ENCODE measurements at places on chromosomes 5 and 9.

DNA sequence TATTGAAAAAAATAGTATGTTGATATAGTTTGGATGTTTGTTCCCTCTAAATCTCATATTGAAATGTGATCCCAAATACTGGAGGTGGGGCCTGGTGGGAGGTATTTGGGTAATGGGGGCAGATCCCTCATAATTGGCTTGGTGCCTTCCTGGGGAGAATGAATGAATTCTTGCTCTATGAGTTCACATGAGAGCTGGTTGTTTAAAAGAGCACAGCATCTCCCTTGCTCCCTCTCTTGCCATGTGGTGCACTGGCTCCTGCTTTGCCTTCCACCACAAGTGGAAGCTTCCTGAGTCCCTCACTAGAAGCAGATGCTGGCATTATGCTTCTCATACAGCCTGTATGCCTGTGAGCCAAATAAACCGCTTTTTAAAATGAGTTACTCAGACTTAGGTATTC, 154.8 kb downstream of the ADAMTS6 start:
- DNase-seq, result no peak

GRCh38 chr5:35149041-35149440, 81.2 kb downstream of the PRLR start:
- DNase-seq, result no peak

DNA sequence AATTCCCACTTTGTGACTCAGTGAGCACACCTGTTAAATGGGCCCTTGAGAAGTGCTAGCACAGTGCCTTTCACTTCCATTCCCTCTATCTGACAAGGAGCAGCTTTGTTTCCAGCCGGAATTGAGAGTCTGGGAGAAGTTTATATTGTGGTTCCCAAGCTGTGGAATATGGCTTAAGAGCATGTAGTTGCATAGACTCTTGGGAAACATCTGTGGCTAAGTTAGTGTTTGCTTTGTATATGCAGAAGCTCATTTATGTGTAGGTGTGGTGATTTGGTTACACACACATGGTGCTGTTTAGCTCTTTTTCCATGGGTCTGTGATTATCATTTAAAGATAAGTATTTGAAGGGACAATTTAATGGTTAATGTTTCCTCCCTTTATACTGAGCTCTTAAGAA, 110.5 kb upstream of the HMHB1 start:
- no peak for DNase-seq

GRCh38 chr5:125033602-125034001, 287.2 kb upstream of the ZNF608 start:
- no peak for DNase-seq

GRCh38 chr5:143008809-143009521, 238.8 kb downstream of the ARHGAP26 start:
- DNase-seq, result no peak

DNA sequence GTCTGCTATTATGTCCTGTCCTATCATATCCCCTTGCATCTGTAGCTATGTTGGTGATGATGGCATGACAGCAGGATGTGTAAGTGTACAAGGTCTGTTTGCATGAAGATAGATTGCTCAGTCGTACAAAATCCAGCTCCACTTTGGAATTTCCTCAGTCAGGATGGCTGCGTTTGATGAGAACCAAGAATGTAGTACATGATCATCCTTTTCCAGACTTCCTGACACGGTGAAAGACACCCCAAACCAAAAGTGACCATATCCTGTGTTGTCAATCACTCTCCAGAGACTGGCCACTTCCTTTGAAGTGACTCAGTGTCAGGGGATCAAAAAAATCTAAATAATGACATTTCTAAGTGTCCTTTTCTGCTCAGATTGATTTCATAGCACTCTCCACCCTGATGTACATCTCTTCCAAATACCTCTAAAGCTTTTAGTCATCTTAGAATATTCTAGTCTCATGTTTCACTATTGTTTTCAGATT, 213.4 kb downstream of the PLK2 start:
- no peak for DNase-seq

DNA sequence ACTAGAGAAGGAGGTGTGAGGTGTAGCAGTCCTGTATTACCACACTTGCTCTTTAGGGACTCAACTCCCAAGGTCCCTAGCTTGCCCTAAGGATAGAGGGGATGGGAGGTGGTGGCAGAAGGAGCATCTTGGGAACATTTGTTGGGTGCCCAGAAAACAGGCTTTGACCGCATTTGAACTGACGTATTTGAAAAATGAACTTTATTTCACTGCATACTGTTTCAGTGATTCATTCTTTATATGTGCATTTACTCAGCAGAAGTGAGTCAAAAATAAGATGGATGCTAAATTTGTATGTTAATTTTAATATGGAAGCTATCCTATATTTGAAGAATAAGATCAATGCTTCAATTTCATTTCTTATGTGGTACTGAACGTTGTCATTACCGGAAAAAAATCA, 18.7 kb downstream of the DMRT3 start:
- no peak for DNase-seq

DNA sequence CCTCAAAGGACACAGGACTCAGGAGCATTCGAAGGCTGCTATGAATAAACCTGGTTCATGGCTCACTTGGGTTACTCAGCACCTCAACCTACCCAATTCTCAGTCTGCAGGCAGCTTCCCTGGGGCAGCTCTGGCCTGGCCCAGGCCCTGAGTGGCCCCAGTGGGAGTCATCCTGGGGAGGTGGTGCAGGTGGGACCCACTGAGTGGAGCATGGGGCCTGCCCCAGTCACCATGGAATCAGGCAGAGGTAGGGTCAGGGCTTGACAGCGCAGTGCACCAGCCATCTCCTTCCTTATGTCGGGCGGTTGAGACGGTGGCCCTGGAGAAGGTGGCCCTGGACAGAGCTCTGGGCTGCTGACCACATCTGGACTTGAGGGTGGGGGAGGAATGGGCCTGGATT, 19.2 kb downstream of the PLEKHG4B start:
- DNase-seq, result no peak

DNA sequence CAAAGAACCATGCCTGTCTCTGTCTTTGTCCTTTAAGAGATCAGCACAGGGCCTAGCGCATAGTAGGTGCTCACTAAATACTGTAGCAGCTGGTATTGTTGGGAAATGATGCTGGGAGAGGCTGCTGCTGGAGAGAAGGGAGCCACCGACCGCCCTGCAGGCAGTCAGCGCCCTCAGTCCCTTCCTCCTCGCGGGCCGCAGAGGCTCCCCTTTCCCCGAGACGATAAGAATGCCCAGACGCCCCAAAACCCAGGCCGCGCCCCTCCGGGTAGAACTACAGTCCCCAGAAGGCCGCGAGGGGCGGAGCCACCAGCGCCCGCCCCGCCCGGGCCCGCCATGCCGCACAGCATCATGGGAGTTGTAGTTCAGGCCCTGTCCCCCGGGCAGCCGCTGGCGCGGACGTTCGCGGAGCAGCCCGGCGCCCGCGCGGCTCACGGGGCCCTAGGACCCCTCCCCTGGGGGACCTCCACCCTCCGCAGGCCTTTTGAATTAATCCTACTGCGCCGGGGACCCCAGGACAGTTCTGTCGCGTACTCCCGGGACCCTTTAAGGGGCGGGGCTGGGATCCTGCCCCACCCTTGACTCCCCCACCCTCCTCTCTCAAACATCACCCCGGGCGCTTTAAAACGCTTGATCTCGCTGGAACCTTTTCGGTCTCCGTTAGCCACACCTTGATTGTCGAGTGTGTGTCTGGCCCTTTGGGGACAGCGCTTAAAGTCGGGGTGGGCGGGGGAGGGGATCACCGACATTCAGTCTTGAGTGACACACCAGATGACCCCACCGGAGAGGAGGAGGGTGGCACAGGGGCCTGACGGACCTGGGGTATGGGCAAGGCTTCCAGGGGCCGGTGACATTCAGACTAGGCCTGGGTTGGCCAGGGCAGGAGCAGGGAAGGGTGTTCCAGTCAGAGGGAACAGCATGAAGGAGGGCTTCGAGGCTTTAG, 24.8 kb upstream of the IER5L start:
- peak; percentile 55 for DNase-seq

- DNase-seq, result no peak
Observed at GRCh38 chr5:38443390-38443789, 113.1 kb downstream of the LIFR start.

GRCh38 chr5:150595466-150596031, 44.9 kb upstream of the SYNPO start:
- no peak for DNase-seq

DNA sequence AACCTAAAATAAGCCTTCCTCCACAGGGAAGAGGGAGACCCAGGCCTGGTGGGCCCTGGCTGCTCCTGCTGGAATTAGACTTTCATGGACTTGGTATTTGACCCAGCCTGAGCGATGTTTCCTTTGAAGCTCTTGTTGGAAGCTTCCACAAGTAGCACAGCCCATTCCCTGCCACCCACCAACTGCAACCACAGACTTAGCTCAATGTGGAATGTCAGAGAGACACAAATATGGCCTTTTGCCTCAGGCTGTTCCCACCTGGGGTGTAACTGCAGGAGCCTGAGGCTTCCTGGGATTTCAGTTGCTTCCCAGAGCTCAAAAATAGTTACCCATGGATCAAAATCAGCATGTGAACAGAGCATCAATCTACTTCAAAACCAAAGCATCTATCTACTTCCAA, 70.3 kb upstream of the LHFPL2 start:
- DNase-seq, result no peak

- no peak for DNase-seq
Observed at GRCh38 chr9:3321186-3321585, 204.6 kb downstream of the RFX3 start.

GRCh38 chr5:54307583-54307982, 2.8 kb downstream of the ARL15 start:
- no peak for DNase-seq

GRCh38 chr5:136212252-136212721, 19.3 kb upstream of the SMIM32 start:
- DNase-seq, result peak; percentile 35

DNA sequence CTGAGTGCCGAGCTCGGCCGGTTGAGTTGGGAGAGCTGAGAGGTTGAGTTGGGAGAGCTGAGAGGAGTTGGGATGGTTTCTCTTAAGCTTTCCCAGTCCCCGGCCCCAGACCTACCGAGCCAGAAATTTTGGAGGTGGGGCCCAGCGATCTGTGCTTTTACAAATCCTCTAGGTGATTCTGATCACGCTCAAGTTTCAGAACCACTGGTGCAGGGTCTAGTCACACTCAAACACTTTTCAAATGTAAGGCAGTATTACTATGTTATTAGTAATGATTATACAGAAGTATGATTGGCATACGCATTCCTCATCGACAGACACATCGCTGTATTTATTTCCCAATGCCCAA, 256 bp upstream of the CLINT1 start:
- DNase-seq, result no peak

GRCh38 chr5:113965225-113965624, 396.6 kb upstream of the KCNN2 start:
- no peak for DNase-seq

DNA sequence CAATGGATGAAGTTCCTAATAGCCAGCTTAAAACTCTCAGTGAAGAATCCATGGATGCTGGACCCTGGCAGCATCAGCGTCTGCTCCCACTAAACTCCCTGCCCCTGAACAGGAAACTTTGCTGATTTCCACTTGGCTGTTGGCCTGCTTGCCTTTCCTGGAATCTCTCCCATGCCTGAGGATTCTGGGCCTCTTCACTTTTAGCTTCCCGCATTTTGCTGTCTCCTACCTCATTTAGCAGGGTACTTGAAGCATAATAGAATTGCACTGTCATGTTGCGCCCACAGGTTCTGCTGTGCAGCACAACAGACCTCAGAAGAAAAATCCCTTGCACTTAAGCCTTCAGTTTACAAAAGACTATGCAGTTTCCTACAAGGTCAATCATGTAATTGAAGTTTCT, 127.6 kb downstream of the DROSHA start:
- no peak for DNase-seq

DNA sequence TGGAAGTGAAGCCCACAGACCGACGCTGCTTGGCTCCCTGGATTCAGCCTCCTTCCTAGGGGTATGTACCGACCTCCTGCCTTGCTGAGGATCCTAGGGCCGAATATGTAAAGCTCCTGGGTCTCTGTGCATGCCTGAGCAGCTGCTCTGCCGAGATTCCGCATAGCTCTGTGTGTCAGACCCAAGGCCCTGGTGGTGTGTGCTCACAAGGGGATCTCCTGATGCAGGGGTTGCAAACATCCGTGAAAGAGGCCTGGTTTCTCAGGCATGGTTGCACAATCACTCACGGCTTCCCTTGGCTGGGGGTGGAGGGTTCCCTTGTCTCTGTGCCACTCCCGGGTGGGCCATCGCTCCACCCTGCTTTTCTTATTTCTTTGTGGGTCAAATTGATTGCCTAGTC, 19.9 kb upstream of the SVEP1 start:
- no peak for DNase-seq

DNA sequence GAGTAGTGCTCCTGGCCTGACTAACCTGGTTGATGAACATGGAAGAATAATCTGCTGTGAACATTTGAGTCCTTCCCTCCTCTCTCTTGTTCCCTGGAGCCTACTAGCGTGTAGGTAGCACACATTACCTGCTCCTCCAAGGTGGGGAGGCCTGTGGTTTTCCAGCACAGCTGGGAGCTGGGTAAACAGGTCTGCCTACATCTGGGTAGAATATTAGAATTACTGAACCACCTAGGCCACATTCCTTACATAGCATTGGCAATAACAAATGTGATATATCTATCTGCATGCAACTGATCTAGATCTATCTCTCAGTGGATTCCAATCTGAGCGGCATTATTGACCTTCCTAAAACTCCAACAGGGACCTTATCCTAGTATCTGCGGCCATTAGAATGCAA, 151.0 kb upstream of the ZNF366 start:
- no peak for DNase-seq

- DNase-seq, result peak; percentile 46
Observed at GRCh38 chr9:76456202-76456926, 2.6 kb upstream of the GCNT1 start.

- no peak for DNase-seq
Observed at GRCh38 chr9:14485366-14485765, 171.4 kb upstream of the NFIB start.

- DNase-seq, result no peak
Observed at GRCh38 chr5:65474130-65474711, 7.5 kb downstream of the ADAMTS6 start.

DNA sequence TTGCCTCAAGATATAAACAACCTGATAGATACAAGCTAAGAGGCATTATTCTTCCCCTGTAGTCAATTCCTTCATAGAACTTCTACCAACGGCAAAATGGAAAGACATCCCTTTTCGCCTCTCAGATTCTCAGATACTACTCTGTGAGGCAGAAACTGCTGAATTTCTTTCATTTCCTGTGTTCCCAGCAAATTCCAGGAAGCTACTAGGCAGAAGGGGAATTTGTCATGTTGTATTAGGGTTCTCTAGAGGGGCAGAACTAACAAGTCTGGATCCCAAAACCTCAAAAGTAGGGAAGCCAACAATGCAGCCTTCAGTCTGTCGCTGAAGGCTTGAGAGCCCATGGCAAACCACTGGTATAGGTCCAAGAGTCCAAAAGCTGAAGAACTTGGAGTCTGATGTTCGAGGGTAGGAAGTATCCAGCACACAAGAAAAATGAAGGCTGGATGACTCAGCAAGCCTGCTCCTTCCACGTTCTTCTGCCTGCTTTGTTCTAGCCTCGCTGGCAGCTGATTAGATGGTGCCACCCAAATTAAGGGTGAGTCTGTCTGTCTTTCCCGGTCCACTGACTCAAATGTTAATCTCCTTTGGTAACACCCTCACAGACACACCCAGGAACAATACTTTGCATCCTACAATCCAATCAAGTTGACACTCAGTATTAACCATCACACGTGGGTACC, 15.2 kb downstream of the RNF180 start:
- DNase-seq, result no peak

GRCh38 chr5:169331292-169331852, 30.4 kb upstream of the SLIT3 start:
- no peak for DNase-seq

All from NCI-H1930 (cell line).